ENCODE measurements at places on chromosomes 2 and 18.

GRCh38 chr2:621303-622099 is 55.7 kb downstream of the TMEM18 start:
- DNase-seq: no peak

DNA sequence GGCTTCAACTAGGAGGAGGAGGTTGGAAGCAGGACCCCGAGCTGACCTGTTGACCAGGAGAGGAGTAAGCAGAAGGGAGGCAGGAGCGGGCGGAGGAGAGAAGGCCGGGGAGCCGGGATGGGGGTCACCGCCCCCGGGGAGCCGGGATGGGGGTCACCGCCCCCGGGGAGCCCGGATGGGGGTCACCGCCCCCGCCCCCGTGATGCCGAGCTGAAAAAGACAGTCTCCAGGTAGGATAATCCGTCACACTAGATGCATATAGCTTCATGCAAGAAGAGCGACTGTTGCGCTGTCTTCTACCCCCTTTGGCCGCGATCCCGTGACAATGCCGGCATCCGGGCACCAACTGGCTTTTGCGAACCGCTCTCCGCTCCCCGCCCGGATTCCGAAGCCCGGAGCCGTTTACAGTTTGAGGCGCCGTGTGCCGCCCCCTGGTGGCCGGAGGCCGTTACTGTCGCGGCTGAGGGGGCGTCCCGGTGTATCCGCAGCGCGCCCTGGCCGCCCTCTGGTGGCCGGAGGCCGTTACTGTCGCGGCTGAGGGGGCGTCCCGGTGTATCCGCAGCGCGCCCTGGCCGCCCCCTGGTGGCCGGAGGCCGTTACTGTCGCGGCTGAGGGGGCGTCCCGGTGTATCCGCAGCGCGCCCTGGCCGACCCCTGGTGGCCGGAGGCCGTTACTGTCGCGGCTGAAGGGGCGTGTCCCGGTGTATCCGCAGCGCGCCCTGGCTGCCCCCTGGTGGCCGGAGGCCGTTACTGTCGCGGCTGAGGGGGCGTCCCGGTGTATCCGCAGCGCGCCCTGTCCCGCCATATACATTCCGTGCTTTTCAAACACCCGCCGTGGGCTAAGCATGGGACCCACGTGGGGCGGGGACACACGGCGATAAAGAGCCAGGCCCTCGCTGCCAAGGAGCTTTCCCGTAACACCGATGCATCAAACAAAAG is 89.6 kb downstream of the ACTR3 start:
- peak; percentile 36 for DNase-seq

DNA sequence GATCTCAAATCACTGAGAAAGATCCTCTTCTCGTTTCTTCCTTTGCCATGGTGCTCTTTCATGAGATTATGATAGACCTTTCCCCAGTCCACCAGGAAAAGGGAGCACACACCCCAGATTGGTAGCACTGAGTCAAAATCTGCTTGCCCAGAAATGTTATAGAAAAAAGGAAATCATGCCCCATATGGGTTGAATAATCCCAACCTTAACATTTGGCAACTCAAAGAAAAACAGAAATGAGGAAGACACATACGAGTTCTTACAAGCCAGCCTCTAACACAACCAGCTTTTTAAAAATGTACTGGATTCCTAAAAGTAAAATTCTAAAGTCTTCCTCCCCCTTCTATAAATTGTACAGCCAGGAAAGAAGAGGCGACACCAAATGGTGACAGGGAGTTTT is 103.0 kb downstream of the ANKRD44 start:
- DNase-seq: no peak

DNA sequence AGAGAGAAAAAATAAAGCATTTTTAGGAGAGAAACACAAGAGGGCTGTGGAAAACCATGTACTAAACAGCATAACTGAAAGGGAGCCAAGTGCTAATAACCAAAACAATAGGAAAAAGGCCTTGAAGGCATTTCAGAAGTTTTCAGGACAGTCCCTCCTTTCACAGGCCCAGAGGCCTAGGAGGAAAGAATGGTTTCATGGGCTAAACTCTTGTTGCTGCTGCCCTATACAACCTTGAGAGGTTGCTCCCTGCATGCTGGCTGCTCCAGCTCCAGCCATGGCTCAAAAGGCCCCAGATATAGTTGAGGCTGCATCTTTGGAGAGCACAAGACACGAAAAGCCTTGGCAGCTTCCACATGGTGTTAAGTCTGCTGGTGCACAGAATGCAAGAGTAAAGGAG is 267.4 kb upstream of the LRP1B start:
- DNase-seq: no peak

- DNase-seq: no peak
These were observed 727 bp downstream of the ZFAND2B start for GRCh38 chr2:219207134-219207883.

GRCh38 chr18:50373561-50374219 is 1.2 kb upstream of the SKA1 start:
- no peak for DNase-seq

GRCh38 chr2:132038179-132038882 is 123.4 kb downstream of the ANKRD30BL start:
- no peak for DNase-seq

DNA sequence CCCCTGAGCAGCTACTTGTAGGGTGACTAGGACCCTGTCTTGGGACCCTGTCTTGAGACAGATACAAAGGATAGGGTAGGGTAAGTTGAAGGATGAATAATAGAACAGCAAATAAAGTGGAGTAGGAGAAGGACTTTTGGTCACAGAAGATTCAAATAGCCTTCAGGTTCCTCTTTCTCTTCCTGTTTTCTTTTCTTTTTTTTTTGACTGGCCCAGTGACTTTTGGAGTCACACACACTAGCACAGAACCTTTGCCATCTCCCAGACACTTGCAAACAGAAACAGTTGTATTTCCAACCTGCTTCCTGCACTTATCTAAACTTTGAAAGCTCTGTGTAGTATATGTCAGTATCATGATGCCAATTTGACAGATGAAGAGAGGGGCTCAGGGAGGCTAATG is 108.2 kb downstream of the TDRD15 start:
- DNase-seq: no peak

- no peak for DNase-seq
These were observed 101.0 kb downstream of the GPD2 start for GRCh38 chr2:156537141-156537540.

- no peak for DNase-seq
These were observed 15.0 kb upstream of the KCNG2 start for GRCh38 chr18:79782566-79783308.

DNA sequence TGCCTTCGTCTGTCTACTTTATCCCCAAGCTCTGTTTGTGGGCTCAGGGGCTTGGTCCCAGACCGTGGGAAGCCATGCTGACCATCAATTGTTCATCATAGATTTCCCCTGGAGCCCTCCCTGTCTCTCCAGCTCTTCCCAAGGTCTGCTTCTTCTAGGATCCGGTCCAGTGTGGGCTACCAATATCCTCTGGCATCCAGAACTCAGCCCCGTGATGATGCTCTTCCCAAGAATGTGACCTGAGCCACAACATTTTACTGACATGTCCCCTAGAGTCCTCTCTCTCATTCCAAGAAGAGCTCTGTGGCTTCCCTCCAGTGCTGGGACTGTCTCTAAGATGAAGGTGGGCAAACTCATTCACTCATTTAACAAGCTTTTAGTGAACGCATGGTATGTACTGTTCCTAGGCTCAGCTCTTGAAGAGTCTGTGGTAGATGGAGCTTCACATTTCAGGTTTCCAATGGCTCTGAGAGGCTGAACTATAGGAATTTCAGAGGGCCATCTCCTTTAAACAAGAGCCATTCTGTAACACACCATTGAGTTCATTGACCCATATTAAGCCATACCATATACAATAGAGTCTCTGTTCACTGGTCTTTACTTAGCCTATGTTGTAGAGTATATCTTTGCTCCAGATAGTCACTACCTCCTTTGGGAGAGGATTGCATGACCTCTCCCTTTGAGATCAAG is 142.0 kb upstream of the APCDD1 start:
- no peak for DNase-seq

DNA sequence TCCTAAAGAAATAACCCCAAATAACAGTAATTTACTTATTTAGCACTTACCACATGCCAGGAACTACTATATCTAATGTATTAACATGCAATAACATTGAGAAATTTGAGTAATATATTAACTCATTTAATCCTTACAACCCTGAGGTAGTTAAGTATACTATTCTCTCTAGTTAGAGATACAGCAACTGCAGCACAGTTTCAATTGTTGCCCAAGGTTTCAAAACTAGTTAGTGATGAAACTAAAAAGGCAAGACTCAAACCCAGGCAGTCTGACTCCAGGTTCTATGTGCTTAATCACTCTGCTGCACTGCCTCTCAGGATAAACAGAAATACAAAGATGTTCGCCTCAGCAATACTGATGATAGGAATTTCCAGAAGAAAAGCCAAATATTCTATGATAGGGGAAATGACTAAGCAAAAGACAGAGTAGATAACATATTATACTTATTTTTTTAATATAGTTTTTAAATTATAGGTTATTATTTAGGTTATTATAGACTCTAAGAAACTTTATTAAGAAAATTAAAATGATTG is 88.0 kb downstream of the SS18 start:
- DNase-seq: no peak

DNA sequence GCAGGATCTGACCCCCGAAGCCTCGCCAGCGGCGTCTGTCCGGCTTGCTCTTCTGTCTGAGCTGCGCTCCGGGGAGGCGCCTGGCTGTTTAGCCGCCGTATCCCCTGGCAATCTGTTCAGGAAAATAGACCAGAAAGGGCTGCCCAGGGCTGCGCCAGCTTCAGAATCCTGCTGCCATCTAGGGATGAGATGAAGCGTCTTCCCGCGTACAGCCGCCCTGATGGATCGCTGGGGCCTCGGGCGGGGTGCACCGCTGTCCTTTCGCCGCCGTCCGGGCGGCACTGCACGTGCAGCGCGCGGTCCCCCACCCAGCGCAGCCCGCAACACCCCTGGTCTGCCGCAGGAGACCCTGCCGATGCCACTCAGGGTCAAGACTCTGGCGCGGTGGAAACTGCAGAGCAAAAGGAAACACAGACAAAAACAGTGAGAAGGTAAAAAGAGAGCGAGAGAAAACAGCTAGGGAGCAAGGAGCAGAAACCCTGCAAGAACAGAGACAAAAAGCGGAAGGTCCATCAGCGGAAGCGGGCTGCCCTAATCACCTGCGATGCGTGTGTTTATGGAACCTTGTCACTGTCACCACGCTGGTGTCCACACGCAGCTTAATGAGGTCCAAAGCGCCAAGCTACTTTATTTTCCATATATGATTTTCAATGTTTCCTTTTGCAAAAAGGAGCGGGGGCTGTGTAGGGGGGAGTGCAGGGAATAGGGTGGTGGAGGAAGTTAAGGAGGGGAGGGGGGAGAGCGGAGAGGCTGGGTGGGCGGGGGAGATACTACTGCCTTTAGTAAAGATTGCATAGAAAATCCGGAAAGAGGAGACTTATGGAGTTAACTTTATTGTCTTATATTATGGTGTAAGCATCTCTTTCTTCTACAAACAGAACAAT is 2113.3 kb upstream of the PIK3C3 start:
- no peak for DNase-seq

DNA sequence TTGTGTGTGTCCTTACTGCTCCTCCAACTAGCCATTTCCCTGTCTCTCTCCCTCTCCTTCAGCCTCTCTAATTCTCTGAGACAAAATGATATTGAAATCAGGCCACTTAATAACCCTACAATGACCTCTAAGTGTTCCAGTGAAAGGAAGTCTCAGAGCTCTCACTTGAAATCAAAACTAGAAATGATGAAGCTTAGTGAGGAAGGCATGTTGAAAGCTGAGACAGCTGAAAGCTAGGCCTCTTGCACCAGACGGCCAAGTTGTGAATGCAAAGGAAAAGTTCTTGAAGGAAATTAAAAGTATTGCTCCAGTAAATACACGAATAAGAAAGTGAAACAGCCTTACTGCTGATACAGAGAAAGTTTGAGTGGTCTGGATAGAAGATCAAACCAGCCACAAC is 72.9 kb downstream of the PRKCE start:
- DNase-seq: no peak

DNA sequence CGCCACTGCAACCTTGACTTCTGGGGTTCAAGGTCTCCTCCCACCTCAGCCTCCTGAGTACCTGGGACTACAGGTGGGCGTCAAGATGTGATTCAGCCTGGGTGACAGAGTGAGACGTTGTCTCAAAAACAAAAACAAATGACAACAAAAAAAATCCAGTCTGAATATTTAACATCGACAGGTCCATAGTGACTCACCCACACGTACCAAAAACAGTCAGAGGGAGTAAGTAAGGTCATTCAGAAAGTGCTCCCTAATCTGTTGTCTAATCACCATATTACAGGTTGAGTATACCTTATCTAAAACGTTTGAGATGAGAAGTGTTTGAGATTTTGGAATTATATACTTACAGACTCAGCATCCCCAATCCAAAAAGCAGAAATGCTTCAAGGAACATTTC is 24.4 kb downstream of the SAP130 start:
- DNase-seq: no peak

GRCh38 chr2:12326449-12327190 is 390.1 kb upstream of the TRIB2 start:
- no peak for DNase-seq

GRCh38 chr2:142973822-142974207 is 96.4 kb downstream of the KYNU start:
- no peak for DNase-seq

DNA sequence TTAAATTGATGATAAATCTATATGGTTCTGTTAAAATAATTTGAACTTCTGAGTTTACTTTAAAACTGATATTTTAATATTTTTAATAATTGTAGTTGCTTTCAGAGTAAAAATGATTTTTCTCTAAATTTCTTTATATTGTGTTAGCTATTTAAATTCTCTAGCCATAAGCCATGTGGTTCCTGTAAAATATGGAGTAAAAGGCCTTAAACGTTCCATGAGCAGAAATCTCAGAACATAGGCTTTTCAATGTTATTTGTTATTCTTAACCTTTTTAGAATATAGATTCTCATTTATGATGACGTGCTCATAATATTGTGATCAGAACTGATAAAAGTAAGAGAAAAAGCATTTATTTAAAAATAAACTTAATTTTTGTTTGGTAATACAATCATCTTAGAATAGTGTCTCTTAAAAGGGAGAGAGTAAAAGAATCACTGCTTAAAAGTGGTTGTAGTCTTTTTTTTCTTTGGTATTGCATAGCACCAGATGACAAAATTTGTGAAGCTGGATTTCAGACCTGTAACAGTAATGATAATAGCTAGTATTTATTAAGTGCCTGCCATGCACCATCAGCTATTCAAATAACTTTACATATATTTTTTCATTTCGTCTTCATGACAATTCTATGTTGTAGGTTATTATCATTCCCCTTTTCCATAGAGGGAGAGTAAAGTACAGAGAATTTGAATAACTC is 2.7 kb downstream of the BMPR2 start:
- no peak for DNase-seq

DNA sequence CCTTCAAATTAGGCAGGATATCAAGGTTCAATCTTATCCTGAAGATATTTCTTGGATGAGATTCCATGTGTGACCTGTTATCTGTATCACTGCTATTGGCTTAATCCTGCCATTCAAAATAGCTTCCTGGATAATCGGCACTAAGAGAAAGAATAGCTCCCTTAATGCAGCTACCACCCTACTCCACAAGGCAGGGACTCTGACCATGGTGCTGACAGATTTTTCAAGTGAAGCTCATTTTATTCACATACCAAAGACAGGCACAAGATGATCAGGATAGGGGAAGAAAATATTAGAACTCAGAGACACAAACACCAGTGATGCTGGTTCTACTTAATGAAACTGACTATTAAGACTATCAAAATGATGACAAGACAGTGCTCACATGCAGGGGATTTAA is 74.9 kb downstream of the ORC4 start:
- no peak for DNase-seq

GRCh38 chr2:156800065-156800653 is 364.0 kb downstream of the GPD2 start:
- no peak for DNase-seq
